Vagina (tissue), 2 donors: ENCODE measurements at places on chromosomes 1 and 21.

DNA sequence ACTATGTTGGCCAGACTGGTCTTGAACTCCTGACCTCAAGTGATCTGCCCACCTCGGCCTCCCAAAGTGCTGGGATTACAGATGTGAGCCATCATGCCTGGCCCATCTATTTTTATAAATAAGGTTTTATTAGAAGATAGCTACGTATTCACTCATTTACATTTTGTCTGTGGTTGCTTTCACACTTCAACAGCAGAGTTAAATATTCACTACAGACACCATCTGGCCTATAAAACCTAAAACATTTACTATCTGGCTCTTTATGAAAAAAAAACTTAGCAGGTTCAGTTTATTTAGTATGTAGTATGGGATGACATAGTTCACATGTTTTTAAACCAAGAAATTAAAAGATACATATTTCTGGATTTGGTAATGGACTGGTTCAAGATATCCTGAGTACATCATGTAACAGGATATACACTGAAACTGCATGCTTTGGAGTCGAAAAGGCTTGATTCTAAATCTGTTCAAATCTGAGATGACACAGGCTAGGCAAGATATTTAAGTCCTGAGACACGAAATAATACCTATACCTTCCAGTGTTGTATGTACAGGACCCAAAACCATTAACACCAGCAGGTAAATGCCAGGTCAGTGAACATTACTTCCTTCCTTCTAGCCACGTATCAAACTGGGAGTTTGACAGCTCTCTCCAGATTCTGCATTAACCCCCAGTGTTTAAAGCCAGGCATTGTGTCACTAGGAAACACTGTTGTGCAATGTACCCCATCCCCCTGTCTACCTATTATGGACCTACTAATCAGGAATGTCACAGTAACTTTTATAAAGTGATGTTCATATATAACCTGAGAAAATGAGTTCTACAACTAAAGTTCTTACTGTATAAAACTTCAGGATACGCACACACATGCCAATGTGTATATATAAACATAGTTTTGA lies 54.3 kb upstream of the SDC3 start:
- no peak overlapping the region for H3K27ac ChIP-seq
- no peaks in the 10 kb centered on the region for H3K27me3 ChIP-seq
- DNase-seq: no peak
- H3K4me3 ChIP-seq: no peak overlapping the region
- H3K36me3 ChIP-seq: peaks cover 58% of the 10 kb centered on the region
- peaks cover 24% of the 10 kb centered on the region for H3K4me1 ChIP-seq

DNA sequence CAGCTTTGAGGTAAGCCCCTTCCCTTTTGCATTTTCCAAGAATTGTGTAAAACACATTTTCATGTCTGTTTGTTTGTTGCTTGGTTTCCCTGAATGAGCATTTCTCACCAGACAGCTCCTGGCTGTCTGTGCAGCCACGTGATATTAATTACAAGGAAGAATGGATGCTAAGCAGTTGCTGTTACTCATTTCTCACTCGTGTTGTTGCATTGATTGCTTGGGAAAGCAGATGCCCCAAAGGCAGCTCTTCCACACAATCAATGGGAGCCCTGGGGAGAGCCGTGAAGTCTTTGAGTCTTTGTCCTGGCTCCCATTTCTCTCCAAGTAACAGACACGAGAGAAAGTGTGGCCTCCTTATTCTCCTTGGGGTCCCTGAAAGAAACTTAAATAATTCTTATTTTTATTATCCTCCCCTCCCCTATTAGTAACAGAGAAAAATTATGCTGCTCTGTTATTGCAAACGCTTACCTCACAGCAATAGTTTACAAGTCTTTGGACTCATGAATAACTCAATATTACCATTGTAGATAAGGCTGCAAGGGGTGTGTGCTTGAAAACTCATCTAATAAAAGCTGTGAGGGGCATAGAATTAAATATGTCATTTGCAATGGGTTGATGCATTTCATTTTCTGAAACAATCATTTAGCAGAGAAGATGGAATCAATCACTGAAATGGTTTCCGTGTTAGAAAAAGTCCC lies 127.7 kb upstream of the CAMK1G start:
- H3K4me1 ChIP-seq: no peaks in the 10 kb centered on the region
- no peak overlapping the region for H3K27ac ChIP-seq
- no peak for DNase-seq
- no peaks in the 10 kb centered on the region for H3K36me3 ChIP-seq

GRCh38 chr21:44944596-44944995 lies 4.8 kb downstream of the SLX9 start:
- no peak for DNase-seq
- H3K4me3 ChIP-seq: no peak overlapping the region
- H3K4me1 ChIP-seq: peaks cover 34% of the 10 kb centered on the region
- H3K36me3 ChIP-seq: peaks cover 6% of the 10 kb centered on the region
- no peaks in the 10 kb centered on the region for H3K27me3 ChIP-seq

DNA sequence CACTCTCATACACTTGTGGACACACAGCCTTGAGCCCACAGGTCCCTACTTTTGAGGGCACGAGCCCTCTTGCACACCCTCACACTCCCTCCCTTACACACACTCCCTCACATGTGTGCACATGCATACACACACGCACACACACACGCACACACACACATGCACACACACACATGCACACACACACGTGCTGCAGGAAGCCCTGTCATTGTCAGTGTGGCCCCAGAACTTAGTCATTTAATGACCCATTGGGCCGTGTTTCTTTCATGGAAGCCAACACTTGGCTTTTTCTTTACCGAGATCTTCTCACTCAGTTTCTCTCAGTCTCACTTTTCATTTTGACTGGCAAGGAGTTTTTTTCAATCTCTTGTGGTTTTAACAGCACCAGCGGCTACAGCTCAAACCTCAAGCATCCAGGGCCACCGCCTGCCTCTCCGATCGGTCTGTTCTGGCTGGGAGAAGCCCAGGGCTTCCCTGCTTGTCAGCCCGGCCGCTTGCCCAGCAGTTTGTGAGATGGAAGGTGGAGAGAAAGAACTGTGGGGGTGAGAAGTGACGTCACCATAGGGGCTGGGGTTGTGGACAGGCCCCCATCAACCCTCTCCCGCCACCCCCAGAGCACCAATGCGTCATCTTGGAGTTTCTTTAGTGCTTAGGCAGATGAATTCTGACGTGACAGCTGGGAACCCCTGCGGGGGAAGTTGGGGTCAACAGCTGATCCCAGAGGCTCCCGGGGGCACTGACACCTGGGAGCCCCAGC lies 15.8 kb upstream of the TNFRSF8 start:
- DNase-seq: no peak
- H3K27ac ChIP-seq: no peak overlapping the region
- H3K4me3 ChIP-seq: no peak overlapping the region
- no peaks in the 10 kb centered on the region for H3K36me3 ChIP-seq

DNA sequence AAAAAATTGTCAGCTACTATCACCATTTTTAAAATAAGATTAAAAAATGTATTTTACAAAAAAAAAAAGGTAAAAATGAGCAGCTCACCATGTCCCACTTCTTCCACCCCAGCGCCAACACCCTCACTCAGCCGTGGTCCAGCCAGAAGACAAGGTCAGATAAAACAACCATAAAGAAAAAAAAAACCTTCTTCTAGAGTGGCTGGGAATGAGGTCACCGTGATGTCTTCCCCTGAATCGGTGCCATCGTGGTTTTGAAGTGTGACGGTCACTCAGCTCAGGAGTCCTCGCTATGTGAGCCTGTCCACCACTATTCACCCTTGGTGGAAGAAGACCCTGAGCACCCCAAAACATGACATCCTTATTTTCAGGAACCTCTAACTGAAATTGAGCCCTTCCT lies 38.1 kb downstream of the B3GALT5 start:
- no peak overlapping the region for H3K4me3 ChIP-seq
- H3K4me1 ChIP-seq: no peaks in the 10 kb centered on the region
- no peaks in the 10 kb centered on the region for H3K36me3 ChIP-seq

DNA sequence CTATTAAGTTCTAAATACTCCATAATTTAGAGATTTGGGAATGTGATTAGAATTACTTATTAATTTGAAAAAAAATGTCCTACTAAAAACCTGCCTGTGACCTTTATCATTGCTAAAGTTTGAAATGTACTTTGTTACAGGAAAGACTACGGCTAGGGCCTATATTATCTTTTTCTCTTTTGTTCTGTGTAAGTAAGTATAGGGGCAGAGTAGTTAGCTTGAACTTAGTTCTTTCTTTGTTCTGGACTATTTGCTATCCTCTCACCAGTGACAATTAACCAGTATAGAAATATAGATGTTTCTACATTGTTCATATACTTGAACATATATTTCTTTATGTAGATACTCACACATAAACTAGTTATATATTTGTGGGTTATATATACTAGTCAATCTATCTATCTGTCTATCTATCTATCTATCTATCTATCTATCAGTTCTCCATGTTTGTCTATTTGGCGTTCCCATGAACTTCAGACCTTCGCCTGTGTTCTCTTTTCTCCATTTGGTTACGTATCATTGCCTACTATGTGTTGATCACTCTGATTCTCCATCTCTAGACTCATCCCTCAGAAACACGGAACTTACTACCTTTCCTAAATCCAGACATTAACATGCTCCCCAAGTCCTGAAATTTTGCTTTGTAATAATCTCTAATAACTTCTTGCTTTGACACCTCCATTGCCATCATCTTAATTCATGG lies 3.3 kb downstream of the PTPRC start:
- H3K27me3 ChIP-seq: no peaks in the 10 kb centered on the region
- no peak overlapping the region for H3K4me3 ChIP-seq
- DNase-seq: no peak

- no peaks in the 10 kb centered on the region for H3K36me3 ChIP-seq
- no peaks in the 10 kb centered on the region for H3K27me3 ChIP-seq
These were observed 4.8 kb upstream of the PTTG1IP start for GRCh38 chr21:44878053-44878982.

DNA sequence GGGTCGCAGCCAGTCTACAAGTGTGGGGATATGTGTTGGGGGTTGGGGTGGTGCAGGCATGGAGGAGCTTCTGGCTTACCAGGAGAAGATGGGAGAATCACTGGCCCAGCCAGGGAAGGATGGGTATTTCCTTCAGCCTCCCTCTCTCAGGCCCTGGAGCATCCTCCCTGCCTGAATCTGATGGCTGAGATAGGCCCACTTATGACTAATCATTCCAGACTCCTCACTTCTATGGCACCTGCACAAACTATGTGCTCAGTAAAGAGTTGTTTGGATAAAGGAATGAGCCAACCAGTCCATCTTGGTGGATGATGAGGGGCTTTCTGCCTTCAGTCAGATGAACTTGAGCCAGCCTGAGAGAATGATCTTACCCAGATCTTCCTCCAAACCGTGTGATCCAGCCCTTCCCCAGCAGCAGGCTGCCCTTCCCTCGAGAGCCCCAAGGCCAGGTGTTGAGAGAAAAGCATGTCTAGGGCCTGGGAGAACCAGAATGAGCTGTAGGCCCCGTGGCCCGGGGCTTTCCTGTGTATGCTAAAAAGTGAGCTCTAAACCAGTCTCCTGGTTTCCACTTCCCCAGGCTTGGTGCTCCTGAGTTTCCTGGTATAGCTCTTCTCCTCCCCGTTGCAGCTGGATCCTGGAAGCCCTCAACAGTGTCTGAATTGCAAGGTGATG lies 1.3 kb downstream of the GPA33 start:
- no peaks in the 10 kb centered on the region for H3K36me3 ChIP-seq
- H3K27me3 ChIP-seq: no peaks in the 10 kb centered on the region
- DNase-seq: no peak

DNA sequence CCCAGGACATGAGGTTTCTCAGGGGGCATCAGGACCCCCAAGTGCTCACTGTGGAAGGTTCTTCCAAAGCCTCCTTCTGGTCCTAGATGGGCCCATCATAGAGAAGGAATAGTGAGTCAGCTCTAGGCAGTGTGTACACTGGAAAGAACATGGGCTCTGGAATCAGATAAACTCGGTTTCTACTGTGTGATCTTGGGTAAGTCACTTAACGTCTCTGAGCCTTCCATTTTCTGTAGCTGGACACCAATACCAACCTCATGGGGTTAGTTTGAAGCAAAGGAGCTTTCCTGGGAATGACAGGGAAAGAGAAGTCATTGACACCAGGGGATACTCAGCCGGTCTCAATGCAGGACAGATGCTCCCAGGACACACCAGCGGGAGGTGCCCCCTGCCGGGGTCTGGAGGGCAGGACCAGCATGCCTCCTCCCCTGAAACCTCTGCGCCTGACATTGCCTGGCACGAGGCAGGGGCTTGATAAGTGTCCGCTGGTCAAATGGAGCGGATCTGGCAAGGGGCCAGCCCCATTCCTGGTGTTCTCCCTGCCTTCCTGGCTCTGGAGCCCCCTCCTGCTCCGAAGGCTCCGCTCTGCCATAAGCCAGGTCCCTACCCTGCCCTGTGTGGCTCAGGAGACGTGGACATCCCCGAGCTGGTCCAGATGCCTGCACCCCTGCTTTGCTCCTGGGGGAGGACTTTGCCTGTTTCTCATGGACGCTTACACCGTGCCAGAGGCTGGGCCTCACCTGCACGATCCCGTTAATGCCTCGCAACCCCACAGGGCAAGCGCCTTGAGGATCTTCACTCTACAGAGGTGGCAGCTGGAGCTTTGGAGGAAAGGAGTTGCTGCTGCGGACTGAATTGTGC lies 52.8 kb downstream of the EDN2 start:
- no peaks in the 10 kb centered on the region for H3K36me3 ChIP-seq
- no peak overlapping the region for H3K4me3 ChIP-seq
- no peaks in the 10 kb centered on the region for H3K27me3 ChIP-seq
- H3K4me1 ChIP-seq: peaks cover 33% of the 10 kb centered on the region

GRCh38 chr1:24317081-24317480 lies 2.1 kb upstream of the GRHL3 start:
- no peak overlapping the region for H3K27ac ChIP-seq
- no peaks in the 10 kb centered on the region for H3K36me3 ChIP-seq
- H3K27me3 ChIP-seq: no peaks in the 10 kb centered on the region
- peaks cover 33% of the 10 kb centered on the region for H3K4me1 ChIP-seq

DNA sequence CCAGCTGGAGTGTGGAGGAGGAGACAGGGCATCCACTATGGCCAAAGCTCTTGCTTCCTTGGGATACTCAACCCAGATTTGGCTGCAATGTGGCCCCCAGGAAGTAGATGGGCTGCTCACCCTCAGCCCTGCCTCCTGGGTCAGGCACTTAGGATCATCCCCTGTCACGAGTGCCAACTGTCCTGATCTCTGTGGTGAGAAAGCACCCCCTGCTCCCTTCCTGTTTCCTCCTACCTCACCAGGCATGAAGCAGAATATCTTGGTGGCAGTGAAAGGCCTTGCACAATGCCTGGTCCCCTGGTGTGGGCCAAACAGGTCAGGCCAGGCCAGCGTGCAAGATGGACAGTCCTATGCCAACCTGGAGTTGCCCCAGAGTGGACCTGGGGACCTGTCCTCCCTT lies 211.7 kb downstream of the GRIK3 start:
- H3K27ac ChIP-seq: no peak overlapping the region
- no peaks in the 10 kb centered on the region for H3K27me3 ChIP-seq
- DNase-seq: no peak
- no peaks in the 10 kb centered on the region for H3K36me3 ChIP-seq

DNA sequence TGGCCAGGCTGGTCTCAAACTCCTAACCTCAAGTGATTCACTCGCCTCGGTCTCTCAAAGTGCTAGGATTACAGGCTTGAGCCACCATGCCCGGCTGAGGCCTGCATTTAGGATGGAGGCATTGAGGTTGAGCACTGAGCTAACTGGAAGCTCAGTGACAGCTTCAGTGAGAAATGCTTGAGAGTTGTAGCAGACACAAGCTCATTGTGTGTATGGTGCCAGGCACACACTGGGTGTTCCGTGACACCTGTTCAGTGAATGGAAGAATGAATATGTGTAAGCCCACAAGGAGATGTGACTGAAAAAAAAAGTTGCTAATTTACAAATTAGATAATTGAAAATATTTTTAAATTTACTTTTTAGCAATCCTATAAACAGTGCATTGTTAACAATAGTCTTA lies 21.8 kb downstream of the LURAP1 start:
- H3K4me3 ChIP-seq: no peak overlapping the region
- no peaks in the 10 kb centered on the region for H3K27me3 ChIP-seq
- no peak overlapping the region for H3K27ac ChIP-seq
- peaks cover 4% of the 10 kb centered on the region for H3K4me1 ChIP-seq
- DNase-seq: no peak
